H1 (cell line): ENCODE measurements at places on chromosomes 7 and 10.

- no peak for DNase-seq
Measured at GRCh38 chr7:54711900-54712595, 47.0 kb downstream of the SEC61G start.

DNA sequence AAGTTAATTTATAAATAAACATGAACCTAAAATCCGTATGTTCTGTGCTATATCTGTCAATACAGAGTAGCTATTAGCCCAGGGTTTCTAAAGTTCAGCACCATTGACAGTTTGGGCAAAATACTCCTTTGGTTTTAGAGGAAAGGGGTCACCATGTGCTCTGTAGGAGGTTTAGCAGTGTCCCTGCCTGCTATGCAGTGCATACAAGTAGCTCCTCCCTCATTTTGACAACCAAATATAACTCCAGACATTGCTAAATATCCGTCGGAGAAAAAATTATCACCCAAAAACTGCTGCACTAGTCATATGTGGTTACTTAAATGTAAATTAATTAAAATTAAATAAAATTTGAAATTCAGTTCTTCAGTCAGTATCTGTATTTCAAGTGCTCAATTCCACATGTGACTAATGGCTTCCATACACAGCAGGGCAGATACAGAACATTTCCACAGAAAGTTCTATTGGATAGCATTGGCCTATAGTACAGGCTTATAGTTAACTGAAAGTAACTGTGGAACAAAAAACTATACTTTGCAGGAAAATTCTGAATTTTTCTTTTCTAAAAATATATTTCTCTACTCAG is 6.4 kb downstream of the UPF2 start:
- no peak for DNase-seq

DNA sequence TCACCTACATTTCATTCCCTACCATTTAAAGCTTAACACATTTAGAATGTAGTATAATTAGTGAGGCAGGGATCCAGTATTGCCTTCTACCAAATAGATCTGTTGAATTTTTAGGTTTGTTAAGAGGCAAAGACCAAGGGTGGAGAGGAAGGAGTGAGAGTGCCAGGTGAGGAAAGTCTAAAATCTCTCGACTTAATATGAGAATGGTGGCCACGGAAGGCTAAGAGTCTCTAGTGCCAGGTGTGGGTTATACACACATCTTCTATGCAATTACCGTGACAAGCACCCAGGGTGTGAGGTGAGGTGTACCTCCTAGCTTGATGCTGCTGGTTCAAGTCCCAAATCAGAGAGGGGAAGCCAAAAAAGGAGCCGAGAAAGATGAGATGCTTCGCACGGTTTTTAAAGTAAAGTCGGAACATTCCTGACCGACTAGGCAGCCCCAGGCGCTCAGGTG is 439 bp downstream of the IQUB start:
- DNase-seq = no peak

DNA sequence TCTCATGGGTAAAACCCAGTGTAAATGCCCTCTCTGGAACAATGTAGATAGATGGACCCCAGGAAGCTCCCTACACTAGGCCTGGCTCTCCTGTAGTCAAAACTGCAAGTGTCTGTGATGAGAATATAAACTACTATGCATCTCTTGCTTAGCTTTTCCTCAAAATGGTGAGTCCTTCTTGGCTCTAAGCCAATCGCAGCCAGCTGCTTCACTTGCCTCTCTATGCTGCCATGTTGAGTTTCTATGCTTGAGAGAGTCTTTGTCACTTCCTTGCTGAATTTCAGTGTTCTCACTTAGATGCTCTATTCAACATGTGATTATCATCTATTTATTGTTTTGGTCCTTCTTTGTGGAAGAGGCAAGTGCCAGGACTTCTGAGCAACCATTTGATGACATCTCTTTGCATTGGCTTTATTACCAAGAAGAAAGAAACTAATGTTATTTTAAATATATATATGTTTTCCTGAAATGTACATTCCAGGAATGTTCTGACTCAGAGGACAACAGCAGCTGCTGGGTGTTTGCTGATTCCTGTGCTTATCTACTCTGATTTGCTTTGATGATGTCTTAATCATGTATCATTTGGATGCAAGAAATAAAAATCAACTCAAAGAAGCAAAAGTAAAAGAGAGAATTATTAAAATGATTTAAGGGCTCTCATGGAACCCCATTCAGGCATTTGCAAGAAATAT is 16.6 kb downstream of the TAS2R40 start:
- DNase-seq = no peak

DNA sequence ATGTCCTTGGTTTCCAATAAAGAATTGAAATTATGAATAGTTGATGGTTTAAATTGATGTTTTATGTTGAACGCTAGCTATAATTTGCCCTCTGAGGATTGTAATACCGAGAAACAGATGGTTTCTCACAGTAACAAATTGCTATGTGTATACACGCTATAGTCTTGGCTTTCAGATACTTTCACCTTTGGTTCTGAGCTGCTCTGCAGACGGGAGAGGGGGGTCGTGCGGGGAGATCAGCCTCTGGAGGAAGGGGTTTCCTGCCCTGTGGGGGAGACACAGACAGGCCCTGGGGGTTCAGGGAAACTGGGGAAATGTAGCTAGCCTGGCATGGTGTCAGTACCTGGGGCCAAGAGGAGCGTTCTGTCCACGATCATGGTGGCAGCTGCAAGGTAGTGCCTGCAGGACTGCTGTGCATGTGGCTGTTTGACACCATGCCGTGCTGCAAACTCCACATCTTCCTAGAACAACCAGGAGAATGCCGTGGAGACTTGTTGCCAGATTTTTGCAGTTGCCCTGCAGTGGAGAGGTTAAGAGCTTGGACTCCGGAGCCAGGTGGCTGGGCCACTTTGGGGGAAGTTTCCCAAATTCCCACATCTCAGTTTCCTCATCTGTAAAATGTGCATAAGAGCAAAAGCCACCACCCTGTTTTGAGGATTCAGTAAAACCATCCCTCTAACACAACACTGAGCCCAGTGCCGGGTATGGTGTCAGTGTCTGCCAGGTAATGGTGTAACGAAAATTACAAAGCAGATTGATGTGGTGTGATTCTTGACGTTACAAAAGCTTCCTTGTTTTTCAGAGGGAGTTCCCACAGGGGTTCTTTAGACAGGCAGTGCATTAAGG is 167.9 kb downstream of the CUX1 start:
- DNase-seq = no peak

DNA sequence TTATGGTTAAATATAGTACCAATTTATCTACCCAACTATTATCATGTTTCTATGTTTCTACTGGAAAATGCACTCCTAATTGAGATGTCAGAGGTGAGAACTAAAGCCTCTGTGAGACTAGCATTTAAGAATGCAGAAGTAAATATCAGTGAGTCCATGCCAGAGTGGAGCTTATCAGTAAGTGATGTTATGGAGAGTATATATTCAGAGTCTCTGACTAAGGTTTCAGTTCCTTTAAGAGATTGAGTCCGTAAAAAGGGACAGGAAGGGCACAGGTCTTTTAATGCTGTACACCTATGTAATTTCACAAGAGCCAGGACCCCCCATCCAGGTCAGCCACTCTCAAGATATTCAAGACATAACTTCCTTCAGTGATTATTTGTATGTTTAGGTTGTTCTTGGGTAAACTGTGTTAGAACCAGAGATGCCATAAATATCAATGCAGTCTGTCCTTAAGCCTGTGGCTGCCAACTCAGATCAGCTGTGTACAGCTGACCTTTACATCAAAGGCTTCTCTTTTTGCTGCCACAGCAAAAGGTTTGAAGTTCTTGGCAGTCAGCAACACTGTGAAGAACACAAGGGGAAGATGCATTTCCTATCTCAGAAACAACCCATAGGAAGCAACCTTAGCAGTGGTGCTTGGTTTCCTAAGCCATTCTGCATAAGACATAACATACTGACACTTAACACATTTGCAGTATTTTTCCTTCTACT is 244.8 kb downstream of the BICC1 start:
- DNase-seq = no peak

GRCh38 chr10:96671211-96671890 is 49.0 kb downstream of the PIK3AP1 start:
- no peak for DNase-seq

- no peak for DNase-seq
Measured at GRCh38 chr10:77463499-77463898, 174.1 kb downstream of the KCNMA1 start.
